ENCODE measurements at places on chromosomes 3 and 15. TPM values are rescaled to one million over a fixed set of nuclear protein-coding genes. Genes with fewer than 3 reads are reported as not detected.

DNA sequence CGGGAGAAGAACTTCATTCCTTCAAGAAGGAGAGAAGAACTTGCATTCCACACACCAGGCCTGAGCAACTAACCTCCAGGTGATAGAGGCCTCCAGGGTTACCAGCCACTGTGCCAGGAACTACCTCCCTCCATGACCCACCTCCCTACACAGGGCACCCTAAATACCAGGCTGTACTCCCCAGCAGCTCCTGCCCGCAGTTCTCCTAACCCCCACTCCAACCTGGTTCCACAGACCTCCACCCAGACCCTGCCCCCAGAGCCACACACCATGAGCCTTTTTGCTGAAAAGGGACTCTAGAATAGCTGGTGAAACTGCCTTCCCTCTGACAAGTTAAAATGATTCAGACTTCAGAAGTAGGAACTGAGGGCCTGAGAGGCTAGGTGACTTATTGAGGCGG, 8.2 kb downstream of the IGDCC3 start:
- no peaks in the 10 kb centered on the region for H3K27me3 ChIP-seq
- H3K4me1 ChIP-seq, result no peaks in the 10 kb centered on the region
- no peak overlapping the region for H3K27ac ChIP-seq
- no peaks in the 10 kb centered on the region for H3K36me3 ChIP-seq
- no peak overlapping the region for H3K4me3 ChIP-seq

DNA sequence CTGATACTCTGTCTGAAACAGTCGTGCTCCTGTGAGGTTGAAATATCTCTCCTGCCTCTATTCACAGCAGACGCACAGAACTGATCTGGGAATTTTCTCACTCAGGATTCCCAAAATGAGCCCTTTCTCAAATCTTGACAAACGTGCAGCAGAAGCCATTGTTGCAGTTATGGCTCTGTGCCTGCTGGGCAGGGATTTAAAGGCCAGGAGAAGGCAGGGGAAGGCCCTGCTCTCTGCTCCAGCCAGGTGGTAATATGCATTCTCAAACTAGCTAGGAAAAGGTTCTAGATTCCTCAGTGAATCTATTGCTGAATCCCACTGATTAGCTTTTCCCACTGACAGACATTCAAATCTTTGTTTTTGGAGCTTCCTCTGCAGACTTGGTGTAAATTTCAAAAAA, 2.2 kb downstream of the MINAR1 start:
- DNase-seq, result no peak
- peaks cover 41% of the 10 kb centered on the region for H3K27me3 ChIP-seq

DNA sequence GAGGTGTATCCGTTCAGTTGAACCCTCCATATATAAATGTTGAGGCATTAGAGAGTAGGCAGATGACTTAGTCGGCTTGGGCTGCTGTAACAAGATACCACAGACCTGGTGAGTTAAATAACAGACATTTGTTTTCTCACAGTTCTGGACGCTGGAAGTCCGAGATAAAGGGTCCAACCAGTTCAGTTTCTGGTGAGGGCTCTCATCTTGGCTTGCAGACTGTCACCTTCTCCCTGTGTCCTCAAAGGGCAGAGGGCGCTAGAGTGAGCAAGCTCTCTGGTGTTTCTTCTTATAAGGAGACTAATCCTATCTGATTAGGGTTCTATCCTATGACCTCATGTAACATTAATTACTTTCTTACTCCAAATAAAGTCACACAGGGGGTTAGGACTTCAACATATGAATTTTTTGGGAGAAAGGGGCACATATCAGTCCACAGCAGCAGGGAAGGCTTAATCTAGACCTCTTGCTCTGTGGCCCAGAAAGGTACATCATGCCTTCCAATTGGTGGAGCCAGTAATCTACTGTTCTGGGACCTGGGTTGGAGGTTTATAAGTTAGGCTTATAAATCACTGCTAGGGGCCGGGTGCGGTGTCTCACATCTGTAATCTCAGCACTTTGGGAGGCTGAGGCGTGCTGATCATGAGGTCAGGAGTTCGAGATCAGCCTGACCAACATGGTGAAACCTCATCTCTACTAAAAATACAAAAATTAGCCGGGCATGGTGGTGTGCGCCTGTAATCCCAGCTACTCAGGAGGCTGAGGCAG, 26.3 kb upstream of the SLC28A2 start:
- H3K36me3 ChIP-seq, result no peaks in the 10 kb centered on the region
- H3K4me1 ChIP-seq, result no peaks in the 10 kb centered on the region
- H3K27me3 ChIP-seq, result no peaks in the 10 kb centered on the region
- no peak for DNase-seq

- DNase-seq, result no peak
- H3K4me3 ChIP-seq, result no peak overlapping the region
- no peak overlapping the region for H3K27ac ChIP-seq
These were observed 41.3 kb downstream of the CMTM7 start for GRCh38 chr3:32432711-32433530.

GRCh38 chr3:181998828-181999227, 287.1 kb downstream of the SOX2 start:
- H3K4me1 ChIP-seq, result no peaks in the 10 kb centered on the region
- no peak overlapping the region for H3K4me3 ChIP-seq
- H3K36me3 ChIP-seq, result no peaks in the 10 kb centered on the region
- no peak for DNase-seq
- no peaks in the 10 kb centered on the region for H3K27me3 ChIP-seq

- no peak for DNase-seq
- peaks cover 44% of the 10 kb centered on the region for H3K4me1 ChIP-seq
- H3K36me3 ChIP-seq, result peaks cover 3% of the 10 kb centered on the region
- H3K27ac ChIP-seq, result no peak overlapping the region
These were observed 9.5 kb downstream of the ISL2 start for GRCh38 chr15:76345880-76346668.

GRCh38 chr3:127654374-127654773, 18.4 kb upstream of the ABTB1 start:
- H3K27ac ChIP-seq, result no peak overlapping the region
- H3K4me3 ChIP-seq, result no peak overlapping the region
- H3K27me3 ChIP-seq, result no peaks in the 10 kb centered on the region
- peaks cover 22% of the 10 kb centered on the region for H3K4me1 ChIP-seq

DNA sequence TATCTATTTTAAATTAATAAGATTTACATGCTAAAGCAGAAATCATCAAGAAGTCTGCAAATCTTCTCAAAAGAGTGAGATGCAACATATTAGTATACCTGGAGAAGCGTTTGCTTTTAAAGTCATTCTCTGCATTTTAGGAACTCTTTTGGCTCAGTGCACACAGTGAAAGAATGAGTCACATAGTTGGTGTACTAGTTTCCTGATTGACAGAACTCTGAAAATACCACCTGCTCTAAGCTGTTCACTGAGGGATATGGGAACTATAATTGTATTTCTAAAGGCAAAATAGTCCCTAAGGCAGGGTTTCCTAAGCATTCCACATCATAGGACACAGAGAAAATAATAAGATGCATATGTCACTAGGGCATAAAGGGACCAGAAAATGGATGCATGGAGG, 838.5 kb downstream of the DIPK2A start:
- no peak for DNase-seq
- no peak overlapping the region for H3K4me3 ChIP-seq
- no peaks in the 10 kb centered on the region for H3K4me1 ChIP-seq

LYZL4 gene
- total RNA-seq, result not detected

- H3K4me3 ChIP-seq, result no peak overlapping the region
- no peak overlapping the region for H3K27ac ChIP-seq
- no peaks in the 10 kb centered on the region for H3K36me3 ChIP-seq
- DNase-seq, result no peak
- no peaks in the 10 kb centered on the region for H3K27me3 ChIP-seq
These were observed 790.4 kb downstream of the GRM7 start for GRCh38 chr3:7651274-7651673.

- DNase-seq, result no peak
- no peaks in the 10 kb centered on the region for H3K27me3 ChIP-seq
- no peak overlapping the region for H3K27ac ChIP-seq
These were observed 124.8 kb downstream of the RBPMS2 start for GRCh38 chr15:64650552-64650951.

GRCh38 chr15:67400890-67401289, 120.0 kb upstream of the C15orf61 start:
- H3K27ac ChIP-seq, result no peak overlapping the region
- no peaks in the 10 kb centered on the region for H3K4me1 ChIP-seq
- H3K27me3 ChIP-seq, result no peaks in the 10 kb centered on the region
- no peak for DNase-seq

DNA sequence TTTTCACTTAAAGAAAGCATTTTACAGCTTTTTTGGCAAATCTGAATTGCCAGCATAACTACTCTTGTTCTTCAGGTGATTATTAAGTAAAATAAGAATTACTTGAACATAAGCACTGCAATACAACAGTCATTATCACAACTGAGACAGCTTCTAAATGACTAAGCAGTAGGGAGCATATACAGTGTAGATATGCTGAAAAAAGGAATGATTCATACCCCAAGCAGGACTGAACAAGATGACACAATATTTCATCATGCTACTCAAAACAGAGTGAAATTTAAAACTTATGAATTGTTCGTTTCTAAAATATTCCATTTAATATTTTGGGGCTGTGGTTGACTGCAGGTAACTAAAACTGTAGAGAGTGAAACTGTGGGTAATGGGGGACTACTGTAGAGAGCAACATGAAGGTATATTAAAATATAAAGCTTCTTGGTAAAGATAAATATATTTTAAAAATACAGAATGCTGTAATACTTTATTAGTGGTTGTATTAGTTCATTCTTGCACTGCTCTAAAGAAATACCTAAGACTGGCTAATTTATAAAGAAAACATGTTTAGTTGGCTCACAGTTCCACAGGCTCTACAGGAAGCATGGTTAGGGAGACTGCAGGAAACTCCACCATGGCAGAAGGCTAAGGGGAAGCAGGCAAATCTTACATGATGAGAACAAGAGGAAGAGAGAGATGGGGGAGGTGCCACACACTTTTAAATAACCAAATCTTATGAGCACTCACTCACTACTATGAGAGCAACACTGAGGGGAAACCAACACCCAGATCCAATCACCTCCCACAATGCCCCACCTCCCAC, 84.8 kb downstream of the DCLK3 start:
- no peaks in the 10 kb centered on the region for H3K27me3 ChIP-seq
- no peak overlapping the region for H3K27ac ChIP-seq
- H3K4me1 ChIP-seq, result no peaks in the 10 kb centered on the region
- no peak for DNase-seq

MYRIP gene
- total RNA-seq, result 2.7 TPM

GRCh38 chr15:80514071-80514780, 110.0 kb downstream of the ARNT2 start:
- no peaks in the 10 kb centered on the region for H3K27me3 ChIP-seq
- H3K36me3 ChIP-seq, result no peaks in the 10 kb centered on the region
- no peak overlapping the region for H3K4me3 ChIP-seq
- no peak overlapping the region for H3K27ac ChIP-seq

- no peak overlapping the region for H3K4me3 ChIP-seq
- DNase-seq, result no peak
- no peak overlapping the region for H3K27ac ChIP-seq
- no peaks in the 10 kb centered on the region for H3K27me3 ChIP-seq
- no peaks in the 10 kb centered on the region for H3K36me3 ChIP-seq
These were observed 391.9 kb upstream of the THBS1 start for GRCh38 chr15:39188930-39189329.

DNA sequence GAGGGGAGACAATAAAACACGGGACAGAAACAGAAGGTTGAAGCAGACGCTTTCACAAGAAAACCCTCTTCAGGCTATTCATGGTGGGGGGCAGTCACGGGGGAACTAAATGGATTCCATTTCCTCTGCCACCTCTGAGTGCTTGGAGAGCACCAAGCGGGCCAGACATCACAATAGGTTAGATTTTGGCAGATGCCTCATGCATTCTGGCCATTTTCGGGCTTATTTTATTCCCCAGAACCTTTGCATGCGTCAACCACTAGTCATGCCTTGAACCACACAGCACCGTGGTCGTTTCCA, 82.2 kb downstream of the RORA start:
- no peak for DNase-seq
- no peaks in the 10 kb centered on the region for H3K36me3 ChIP-seq
- H3K27me3 ChIP-seq, result no peaks in the 10 kb centered on the region
- H3K27ac ChIP-seq, result no peak overlapping the region

DNA sequence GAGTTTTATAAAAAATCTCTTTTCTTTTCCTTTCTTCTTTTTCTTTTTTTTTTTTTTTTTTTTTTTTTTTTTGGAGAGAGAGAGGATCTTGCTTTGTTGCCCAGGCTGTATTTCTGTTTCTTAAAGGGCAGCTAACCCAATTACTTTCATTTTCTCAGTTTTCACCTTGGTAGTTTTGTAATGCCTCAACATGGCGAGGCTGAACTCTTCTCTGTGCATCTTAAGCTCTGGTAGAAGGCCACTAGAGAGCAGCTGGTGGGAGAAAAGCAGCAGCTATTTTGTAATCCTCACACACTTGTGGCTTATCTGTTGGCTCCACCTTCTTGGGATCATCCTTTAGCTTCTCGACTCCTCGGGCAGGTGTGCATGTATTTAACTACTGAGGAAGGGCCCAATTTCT, 152.2 kb upstream of the MEIS2 start:
- H3K4me3 ChIP-seq, result no peak overlapping the region
- no peak for DNase-seq
- no peak overlapping the region for H3K27ac ChIP-seq
- no peaks in the 10 kb centered on the region for H3K36me3 ChIP-seq

Measured in heart right ventricle (tissue), 16 donors.